SIG-M5 (cell line): ENCODE measurements at places on chromosomes 16 and 17.

DNA sequence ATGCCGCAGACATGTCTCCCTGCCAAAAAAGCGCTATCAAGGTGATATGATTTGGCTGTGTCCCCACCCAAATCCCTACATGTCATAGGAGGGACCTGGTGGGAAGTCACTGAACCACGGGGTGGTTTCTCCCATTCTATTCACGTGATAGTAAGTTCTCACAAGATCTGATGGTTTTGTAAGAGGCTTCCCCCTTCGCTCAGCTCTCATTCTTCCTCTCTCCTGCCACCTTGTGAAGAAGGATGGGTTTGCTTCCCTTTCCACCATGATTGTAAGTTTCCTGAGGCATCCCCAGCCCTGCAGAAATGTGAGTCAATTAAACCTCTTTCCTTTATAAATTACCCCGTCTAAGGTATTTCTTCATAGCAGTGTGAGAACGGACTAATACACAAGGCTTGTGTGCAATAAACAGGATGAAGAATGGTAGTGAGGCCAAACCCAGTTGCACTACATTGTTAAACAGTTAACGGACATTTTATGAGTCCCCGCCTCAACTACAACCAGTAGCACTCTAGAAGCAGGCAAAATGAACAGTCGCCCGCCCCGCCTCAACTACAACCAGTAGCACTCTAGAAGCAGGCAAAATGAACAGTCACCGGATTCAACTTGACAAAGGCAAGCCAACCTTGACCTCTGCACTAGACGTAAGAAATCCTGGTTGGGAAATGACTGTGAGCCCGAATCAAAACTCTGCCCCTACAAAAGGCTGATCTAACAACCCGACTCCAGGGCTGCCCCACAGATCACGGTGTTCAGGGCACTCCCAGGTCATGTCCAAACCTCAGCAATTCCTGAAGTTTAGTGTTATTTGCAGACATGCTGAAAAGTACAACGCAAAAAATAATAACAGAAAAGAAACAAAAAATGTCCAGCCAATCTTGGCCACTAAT lies 26.3 kb downstream of the VPS53 start:
- DNase-seq, result no peak

- DNase-seq, result no peak
Measured at GRCh38 chr17:76688165-76688622, 22.6 kb downstream of the MXRA7 start.

DNA sequence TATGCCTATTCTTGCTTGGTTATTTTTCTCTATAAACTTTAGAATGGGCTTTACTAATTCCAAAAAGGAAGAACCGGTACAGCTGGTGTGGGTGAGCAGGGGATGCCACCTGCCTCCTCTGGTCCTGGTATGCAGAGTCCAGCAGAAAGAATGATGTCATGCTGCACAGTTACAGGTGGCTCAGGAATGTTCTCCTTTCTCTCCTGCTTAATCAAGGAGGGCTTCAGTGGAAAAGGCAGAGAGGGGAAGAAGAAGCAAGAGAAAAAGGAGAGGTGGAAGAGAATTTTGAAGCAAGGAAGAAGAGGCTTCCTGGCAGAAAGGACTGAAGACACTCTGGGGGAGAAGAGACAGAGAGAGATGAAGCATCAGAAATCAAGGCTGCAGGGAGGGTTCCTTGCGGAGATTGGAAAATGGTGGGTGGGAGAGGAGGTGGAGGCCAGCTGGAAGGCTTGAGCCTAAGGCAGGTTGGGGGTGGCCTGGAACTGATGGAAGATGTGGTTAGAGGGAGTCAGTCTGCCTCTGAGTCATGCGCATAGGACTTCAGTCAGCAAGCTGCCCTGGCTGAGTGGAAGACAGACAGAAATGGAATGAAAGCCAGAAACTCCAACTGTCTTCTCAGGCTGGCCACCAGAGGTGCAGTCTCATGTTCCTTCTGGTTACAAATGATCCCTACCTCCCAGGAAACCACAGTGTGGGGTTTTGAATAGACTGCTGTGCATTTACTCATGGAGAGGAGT lies 64.6 kb upstream of the CRHR1 start:
- DNase-seq, result no peak

DNA sequence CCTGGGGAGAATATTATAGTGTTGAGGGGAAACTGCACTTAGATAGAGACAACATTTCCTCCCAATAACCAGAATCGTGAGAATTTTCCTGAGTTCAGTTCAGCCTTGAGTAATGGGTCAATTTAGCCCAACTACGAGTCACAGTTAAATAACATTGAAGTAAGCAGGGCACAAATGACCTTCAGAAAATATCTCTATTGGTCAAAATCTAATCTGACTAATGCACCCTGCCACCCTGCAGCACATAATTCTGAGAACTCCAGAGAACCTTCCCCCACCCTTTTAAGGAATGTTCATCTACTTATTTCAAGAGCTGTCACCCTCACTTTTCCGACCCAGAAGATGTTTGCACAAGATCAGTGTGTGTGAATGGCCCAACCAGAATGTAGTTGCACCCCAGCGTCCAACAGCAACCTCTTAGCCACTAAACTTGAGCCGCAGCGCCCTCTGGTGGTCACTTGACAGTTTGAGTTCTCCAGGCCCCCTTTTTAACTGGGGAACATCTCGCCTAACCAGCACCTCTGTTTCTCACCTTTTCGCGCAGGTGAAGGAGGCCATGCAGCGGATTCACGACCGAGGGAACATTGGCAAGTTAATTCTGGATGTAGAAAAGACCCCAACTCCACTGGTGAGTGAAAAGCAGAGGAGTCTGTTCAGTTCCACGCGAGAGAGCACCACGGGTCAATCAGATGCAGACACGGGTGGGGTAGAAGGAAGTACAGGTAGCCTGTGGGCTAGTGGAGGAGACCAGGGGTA lies 50.9 kb upstream of the CLEC3A start:
- no peak for DNase-seq

DNA sequence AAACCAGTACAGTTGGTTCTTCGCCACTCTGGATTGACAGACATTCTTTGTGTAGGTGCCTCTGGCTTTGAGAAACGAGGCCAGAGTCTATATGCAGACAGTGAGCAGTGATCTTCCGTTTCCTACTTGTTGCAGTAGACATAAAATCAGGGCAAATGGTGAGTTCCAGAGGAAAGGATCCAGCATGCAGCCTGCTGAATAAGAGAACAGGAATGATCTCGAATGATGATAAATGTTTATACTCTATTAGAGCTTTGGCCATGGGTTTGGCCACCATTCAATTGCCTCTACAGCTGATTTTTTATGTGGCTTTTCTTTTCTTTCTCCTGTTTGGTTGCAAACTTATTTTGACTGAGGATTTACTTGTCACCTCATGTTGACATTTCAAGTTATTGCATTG lies 286.7 kb downstream of the IRX3 start:
- DNase-seq, result no peak

- no peak for DNase-seq
Measured at GRCh38 chr16:200388-200787, 20.1 kb downstream of the HBQ1 start.

GRCh38 chr16:57606847-57607501 lies 21.5 kb upstream of the ADGRG1 start:
- DNase-seq, result no peak

GRCh38 chr16:47058295-47059086 lies 85.0 kb upstream of the DNAJA2 start:
- DNase-seq, result no peak

GRCh38 chr16:57694231-57694724 lies 328 bp upstream of the DRC7 start:
- DNase-seq, result no peak

DNA sequence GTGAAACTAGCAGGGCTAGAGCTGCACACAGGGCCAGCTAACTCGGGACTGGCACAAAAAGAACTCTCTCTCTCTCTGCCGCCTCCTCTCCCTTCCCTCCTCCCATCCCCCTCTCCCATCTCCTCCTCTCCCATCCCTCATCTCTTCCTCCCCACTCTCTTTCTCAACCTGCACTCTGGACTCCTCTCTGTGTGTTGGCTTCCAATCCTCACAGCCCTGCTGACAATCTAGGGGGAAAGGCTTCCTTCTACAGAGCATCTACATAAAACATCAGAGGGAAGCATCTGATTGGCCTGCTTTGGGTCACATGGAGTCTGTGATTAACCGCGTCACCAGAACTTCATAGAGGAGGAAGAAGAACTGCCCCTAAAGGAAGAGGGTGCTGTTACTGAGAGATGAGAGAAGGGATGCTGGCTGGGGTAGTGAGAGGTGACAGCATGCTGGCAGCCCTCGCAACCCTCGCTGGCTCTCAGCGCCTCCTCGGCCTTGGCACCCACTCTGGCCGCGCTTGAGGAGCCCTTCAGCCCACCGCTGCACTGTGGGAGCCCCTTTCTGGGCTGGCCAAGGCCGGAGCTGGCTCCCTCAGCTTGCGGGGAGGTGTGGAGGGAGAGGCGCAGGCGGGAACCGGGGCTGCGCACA lies 12.8 kb upstream of the ZFP90 start:
- no peak for DNase-seq

DNA sequence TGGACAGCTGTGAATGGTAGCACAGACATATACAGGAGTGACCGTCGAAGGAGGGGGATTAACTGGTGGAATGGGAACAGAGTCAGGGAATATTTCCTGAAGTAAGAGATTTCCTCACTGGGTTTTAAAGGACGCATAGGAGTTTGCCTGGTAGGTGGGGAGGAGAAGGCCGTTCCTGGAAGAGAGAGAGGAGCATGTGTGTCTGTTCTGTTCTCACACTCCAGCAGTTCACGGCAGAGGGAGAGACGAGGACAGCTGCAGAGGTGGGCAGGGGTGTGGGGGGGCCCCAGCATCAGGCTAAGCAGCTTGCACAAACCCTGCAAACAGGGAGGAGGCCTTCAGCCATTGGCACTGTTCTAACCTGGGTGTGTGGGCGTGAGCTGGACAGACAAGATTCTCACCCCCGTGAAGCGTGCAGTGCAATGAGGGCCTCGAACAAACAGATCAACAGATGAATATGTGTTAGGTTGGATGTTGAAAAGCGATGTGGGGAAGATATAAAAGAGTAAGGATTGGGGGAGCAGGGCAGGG lies 85.3 kb upstream of the GSE1 start:
- no peak for DNase-seq

DNA sequence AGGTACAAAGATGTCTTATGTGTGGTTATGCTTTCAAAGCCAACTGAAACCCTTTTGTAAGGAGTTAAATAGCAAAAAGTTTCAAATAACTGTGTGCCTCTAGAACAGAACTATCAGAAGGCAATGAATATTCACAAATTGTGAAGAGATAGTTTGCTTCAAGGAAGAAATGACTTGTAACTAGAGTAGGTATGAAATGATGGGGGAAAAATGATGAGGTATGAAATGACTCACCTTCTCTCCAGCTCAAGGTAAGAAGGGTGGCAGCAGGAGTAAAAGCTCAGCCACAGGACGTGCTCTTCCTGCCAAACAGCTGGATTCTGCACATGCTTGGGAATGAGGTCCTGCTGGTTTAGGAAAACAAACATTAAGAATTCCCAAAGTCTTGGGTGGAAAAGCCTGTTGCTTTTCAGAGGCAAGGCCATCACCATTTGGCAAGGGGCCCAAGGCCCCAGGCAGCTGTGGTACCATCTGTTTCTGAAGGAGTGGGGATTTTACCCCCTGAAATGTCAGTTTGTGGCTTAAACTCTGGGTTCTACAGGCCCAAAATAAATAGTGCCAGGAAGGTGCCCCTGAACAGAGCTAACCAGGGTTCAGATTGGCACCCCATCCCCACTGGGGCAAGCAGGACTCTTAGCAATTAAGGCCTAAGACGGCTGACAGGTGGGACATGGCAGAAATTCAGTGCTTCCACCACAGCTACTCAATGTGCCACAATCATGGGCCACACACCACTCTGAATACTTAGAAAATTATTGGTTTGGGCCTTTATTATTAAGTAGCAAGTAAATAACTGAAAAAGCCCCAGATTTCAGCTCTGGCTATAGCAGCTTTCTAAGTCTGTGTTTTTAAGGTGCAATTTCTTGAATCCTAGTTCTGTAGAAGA lies 13.3 kb downstream of the HERPUD1 start:
- DNase-seq, result no peak

- no peak for DNase-seq
Measured at GRCh38 chr17:8124350-8125153, 646 bp upstream of the HES7 start.

DNA sequence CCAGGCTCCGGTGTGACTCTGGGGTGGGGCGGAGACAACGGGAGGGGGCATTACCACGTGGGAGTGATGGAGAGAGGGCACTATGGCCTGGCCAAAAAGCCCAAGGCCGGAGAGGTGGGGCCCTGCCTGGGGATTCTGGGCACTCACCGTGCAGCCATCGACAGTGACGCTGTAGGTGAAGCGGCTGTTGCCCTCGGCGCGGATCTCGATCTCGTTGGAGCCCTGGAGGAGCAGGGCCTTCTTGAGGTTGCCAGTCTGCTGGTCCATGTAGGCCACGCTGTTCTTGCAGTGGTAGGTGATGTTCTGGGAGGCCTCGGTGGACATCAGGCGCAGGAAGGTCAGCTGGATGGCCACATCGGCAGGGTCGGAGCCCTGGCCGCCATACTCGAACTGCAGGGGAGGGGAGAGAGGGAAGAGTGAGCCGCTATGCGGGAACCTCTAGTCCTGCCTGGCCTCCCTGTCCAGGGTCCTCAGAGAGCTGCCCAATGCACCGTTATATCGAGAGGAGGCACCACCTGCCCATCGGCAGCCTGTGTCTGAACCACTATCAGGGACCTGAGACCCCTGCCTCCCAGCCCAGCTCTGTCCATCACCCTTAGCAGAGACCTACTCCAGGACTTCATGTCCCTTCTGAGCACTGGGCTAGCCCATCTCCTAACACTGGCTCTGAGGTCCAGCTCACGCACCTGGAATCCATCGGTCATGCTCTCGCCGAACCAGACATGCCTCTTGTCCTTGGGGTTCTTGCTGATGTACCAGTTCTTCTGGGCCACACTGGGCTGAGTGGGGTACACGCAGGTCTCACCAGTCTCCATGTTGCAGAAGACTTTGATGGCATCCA lies 15.6 kb downstream of the COL1A1 start:
- DNase-seq, result no peak

GRCh38 chr17:48561884-48562810 lies 16.0 kb downstream of the HOXB4 start:
- no peak for DNase-seq

- no peak for DNase-seq
Measured at GRCh38 chr17:17856386-17856785, 19.6 kb upstream of the SREBF1 start.

DNA sequence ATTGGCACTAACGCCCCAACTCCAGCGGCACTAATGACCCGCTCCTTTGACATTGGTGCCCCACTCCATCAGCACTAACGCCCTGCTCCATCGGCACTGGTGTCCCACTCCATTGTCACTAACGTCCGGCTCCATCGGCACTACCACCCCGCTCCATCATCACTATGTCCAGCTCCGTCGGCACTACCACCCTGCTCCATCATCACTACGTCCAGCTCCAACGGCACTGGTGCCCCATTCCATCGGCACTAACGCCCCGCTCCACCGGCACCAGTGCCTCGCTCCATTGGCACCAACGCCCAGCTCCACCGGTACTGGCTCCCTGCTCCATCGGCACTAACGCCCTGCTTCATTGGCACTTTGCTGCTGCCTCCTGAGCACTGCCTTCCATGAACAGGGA lies 7.5 kb downstream of the ZNF213 start:
- DNase-seq, result no peak

GRCh38 chr16:35754391-35755369 lies 2295.3 kb downstream of the TP53TG3F start:
- no peak for DNase-seq
